ENCODE measurements at places on chromosomes 3 and 15.
A peak's percentile ranks its signal among the peaks of the same experiment; 100 is the strongest.

DNA sequence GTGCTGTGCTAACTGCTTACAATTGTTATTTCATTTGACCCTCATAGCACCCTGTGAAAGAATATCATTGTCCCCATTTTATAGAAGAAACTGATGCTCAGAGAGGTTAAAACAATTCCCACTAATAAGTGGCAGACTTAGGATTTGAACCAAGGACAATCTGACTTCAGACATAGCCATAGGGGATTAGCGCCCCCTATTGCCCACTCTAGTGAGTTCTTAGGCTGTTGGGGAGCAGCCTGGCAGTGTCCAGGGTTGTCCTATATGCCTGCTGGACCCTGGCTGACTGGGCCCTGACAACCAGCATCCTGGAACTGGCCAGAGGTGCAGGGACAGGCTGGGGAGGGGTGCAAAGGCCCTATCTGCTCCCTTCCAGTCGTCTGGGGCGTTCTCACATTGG lies 15.4 kb downstream of the DPH3 start:
- DNase-seq = no peak

DNA sequence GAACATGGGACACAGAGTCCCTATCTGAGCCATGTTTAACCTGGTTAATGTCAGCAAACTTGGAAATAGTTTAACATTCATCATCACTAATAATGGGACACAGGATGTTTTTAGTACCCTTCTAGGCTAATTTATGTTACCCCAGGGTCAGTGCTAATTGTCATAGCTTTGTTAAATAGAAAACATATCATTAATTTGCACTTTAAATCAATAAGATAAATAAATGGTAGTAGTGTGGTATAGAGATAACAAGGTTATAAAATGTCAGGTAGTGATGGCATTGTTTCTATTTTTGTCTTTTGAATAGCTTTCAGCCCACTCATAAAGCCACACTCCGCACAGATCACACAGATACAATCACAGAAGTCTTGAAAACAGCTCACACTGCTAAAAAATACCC lies 534.9 kb downstream of the MECOM start:
- DNase-seq = no peak

GRCh38 chr3:31377045-31377642 lies 155.6 kb upstream of the STT3B start:
- DNase-seq = no peak

DNA sequence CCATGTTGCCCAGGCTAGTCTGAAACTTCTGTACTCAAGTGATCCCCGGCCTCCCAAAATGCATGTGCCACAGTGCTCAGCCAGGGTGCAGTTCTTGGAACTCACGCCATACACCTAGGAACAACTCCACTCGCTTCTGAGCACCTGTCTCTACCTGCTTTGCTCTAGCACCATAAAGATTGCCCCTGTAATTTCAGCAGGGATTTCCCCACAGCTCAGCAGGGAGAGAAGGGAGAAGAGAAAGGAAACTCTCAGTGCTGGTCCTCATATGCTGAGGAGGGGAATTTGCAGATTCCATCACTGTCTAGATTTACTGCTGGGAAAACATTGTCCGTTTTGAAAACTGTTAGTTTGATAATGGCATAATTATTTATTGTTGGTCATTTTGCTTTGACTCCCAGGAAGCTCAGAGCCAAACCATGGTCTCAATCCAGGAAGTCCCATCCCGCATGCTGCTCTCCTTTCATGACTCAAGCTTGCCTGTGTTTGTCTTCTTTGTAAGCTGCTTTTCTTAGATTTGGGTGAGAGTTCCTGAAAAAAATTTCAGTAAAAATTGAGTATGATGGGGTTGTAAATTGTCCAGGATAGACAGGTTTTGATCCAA lies 24.2 kb downstream of the TRIM71 start:
- no peak for DNase-seq

- DNase-seq = no peak
Measured at GRCh38 chr15:56608993-56609392, 124.3 kb downstream of the ZNF280D start.

- DNase-seq = no peak
Measured at GRCh38 chr3:186642014-186642413, 1.8 kb downstream of the FETUB start.

DNA sequence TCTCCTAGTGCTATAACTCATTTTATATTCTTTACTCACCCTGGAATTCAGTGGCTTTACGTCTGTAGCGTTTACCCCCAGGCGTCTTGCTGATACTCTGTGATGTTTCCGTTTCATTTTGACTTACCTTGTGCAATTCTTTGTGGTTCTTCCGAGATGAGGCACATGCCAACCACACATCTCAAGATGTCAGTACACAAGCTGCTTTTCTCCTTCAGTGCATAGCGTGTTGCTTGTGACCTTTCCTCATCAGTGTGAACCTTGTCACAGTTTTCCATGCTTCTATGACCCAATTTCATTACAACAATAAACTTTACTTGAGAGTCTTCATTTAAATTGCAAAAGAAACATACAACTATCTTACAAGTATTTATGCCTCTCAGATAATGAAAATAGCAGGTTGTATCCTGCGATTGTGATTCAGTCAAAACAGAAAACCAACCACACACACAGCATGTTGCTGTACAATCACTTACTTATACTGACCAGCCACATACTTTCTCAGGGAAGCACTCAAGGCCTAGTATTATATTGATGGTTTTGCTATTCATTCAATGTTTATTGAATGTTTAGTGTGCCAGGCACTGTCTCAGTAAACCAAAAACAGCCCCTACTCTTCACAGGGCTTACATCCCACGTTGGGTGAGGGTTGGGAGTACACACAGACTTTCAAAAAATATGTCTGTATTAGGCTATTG lies 4.6 kb upstream of the TBL1XR1 start:
- DNase-seq = peak; percentile 33

GRCh38 chr15:59531066-59531675 lies 80.4 kb upstream of the GCNT3 start:
- no peak for DNase-seq

DNA sequence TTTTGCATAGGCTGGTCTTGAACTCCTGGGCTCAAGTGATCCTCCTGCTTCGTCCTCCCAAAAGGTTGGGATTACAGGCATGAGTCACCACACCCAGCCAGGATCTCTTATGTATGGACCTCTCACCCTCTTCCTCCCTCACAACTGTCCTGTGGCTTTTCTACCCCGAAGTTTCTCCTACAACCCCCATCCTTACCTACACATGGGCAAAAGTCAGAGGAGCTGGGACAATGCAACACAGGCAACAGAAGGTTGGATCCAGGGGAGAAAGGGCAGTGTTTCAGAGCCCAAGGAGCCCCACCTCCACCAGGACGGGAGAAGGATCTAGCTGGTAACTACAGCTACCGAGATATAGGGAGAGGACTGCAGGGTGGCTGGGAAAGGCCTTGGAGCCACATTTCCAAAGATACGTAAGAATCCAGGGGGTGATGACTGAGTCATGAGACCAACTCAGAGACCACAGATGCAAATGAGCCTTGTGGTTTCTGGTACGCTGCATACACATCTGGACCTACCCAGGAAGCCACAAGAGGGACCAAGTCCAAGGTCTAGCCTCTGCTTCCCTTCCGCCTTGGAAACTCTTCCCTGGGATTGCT lies 13.6 kb downstream of the IGDCC4 start:
- DNase-seq = no peak

DNA sequence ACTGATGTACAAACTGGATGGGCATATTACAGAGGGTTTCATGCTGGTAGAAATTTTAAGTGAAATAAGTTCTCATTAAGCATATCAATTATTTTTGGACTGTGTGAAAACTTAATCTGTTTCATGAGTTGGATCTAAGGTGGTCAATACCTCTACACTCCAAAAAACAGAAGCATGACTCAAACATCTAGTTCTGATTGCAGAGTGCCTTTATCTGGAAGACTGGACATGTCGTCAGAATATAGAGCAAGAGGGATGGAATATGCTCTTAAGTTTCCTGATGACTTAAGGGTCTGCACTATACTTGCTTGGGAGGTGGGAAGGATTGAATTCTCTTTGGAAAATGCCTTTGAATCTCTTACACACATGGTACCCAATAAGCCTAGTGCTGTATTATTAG lies 138.3 kb downstream of the LPP start:
- no peak for DNase-seq

DNA sequence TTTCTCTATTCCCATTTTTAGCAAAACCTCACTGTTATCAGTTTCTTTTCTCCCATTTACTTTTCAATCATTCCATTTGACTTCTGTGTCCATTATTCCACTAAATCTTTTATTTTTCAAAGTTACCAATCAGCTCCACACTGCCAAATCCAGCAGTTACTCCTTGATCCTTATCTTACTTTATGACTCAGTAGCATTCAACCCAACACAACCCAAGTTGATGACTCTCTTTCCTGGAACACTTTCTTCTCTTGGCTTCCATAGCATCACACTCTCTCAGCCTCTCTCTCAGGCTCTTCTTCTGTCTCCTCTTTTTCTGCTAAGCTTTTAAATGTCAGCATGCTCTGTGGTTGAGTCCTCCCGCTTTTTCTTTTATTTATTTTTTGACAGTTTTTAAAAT lies 36.3 kb downstream of the RASGRP1 start:
- no peak for DNase-seq

GRCh38 chr3:10292505-10293419 lies at the start of gene GHRL:
GHRL (minus strand) TSS chr3:10292947; CDS start chr3:10290180, 2,767 bp downstream.
- DNase-seq = no peak

DNA sequence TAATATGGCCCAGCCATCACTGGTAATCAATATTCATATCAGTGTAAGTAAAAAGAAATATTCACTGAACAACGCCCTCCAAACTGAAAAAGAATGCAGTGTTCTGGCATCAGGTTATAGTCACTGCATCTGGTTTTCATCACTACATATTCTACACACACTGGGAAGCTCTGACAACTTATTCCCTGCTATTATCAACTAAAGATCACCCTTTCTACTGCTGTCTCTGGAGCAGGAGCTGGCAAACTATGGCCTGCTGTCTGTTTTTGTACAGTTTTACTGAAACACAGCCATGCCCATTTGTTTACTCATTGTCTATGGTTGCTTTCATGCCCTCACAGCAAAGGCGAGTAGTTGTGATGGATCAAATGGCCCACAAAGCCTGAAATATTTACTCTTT lies 35.3 kb downstream of the TUBGCP4 start:
- DNase-seq = no peak

DNA sequence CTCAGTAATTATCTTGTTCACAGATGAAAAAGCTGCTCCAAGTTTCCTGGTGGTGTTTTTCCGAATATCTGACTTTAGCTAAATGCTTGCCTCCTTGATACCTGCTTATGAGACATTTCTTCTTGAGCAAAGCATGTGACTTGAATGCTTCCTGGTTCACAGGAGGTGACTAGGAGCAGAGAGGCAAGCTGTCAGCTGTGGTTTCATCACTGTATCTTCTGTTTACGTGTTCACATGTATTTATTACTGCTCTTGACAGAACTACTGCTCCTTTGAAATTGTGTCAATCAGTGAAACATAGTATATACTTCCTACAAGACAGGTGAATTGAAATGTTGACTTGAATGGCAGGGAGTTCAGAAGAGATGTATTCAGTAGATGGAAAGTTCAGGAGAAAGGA lies 8.9 kb upstream of the SPPL2A start:
- no peak for DNase-seq

DNA sequence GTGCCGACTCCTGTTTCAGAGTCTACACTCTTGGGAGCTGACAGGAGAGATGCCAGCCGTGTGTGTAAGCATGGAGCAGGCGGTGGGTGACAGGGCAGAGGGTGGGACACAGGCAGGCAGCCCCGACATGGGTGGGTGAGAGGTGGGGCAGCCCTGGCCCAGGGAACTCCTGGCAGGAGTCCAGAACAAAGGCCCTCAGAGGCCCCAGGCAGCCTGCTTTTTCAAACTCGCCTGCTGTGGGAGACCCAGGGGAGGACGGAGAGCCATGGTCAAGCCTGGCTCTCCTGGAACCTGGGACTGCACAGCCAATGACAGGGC lies 29.3 kb upstream of the SLC41A3 start:
- no peak for DNase-seq

Data from effector CD4-positive, alpha-beta T cell (primary cell).